ENCODE measurements at places on chromosomes 11 and 22.
A peak's percentile ranks its signal among the peaks of the same experiment; 100 is the strongest.

GRCh38 chr22:38218661-38219622 is 17.1 kb downstream of the MAFF start:
- DNase-seq, result peak; percentile 89

DNA sequence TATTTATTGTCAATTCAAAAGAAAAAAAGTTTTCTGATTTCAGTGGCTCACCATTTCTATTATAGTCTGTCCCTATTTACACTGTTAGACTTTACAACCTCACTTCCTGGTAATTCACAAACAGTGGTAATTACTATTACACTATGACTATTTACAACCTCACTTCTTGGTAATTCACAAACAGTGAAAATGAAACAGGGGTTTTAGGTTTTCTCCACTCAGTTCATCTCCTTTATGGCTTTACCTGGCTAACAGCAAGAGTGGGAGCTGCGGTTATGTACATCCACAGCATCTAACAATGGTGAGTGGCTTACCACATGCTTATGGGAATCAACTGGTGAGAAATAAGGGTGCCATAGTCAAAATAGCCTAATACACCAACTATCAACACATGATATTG is 166.4 kb downstream of the CASP12 start:
- DNase-seq, result no peak

DNA sequence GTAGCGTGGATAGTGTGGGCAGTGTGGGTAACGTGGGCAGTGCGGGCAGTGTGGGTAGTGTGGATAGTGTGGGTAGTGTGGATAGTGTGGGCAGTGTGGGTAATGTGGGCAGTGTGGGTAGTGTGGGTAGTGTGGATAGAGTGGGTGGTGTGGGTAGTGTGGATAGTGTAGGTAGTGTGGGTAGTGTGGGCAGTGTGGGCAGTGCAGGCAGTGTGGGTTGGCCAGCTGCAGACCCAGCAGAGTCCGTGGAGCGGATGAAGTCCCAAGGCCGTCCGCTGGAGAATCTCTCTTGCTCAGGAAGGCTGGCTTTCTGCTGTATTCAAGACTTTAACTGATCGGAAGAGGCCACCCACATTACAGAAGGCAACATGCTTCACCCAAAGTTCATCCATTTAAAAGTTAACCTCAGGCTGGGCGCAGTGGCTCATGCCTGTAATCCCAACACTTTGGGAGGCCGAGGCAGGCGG is 26.1 kb upstream of the KRTAP5-6 start:
- DNase-seq, result no peak

DNA sequence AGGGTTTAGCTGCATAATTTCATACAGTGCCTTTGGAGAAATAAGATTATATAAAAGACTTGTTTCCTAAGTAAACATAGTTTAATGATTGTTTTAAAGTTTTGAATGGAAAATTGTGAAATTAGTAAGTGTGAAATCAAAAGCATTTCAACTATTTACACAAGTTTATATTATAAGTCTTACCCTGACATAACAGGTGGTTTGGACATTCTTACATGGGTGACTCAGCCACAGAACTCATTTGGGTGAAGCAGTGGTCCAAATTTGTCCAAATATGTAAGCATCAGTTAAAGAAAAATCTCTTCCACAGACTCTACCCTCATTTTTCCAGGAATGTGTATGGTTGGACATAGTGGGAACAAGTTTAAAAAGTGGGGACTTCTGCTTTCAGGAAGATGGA is 68.0 kb downstream of the USP47 start:
- DNase-seq, result peak; percentile 6

DNA sequence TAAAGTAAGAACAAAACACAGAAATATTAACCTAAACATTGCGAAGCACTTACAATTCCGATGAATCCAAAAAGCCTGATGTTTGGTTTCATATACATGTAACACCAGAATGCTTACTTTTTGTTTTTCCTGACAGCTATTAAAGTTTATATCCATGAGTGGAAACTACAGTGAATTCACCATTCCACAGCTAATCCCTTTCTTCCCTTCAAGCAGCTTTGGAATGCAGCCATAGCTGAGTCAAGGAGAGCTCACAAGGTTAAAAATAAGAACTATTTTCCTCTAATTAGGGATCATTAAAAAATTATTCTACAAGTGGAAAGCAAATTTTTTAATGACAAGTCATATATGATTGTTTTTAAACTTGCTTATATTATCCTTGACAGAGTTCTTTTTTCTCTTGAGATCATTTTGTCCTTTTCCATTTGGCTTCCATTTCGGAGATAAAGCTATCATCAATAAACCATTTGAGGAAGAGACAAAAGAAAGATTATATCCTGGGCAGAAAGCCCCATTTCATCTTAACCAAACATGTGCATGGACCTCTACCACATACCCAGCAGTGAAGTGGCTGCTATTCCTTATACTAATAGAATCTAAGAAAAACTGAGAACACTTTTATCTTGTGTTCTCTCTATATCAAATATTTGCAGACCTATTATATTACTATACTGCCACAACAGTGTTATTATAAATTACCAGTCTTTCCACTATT is 19.7 kb upstream of the FIBIN start:
- peak; percentile 56 for DNase-seq

- no peak for DNase-seq
Observed at GRCh38 chr22:49197505-49197904, 630.2 kb downstream of the BRD1 start.

All from fibroblast of mammary gland (primary cell).